ENCODE measurements at places on chromosomes 1 and 21. TPM values are rescaled to one million over a fixed set of nuclear protein-coding genes. Genes with fewer than 3 reads are reported as not detected.

Gene H6PD
- polyA plus RNA-seq, result 12.0 TPM

Gene TMEM61
- not detected for polyA plus RNA-seq

Gene GPR161
- polyA plus RNA-seq, result 20.4 TPM

Gene NOS1AP
- polyA plus RNA-seq, result 0.50 TPM

Gene PAQR7
- 10.5 TPM for polyA plus RNA-seq

Gene ADAMTSL4
- polyA plus RNA-seq, result 8.6 TPM

Gene PTGER3
- polyA plus RNA-seq, result 0.60 TPM

Gene LEMD1
- not detected for polyA plus RNA-seq

Gene OR2L3
- polyA plus RNA-seq, result not detected

Gene GPN2
- 44.9 TPM for polyA plus RNA-seq

Gene SH2D5
- polyA plus RNA-seq, result 1.6 TPM

Gene KAZN
- polyA plus RNA-seq, result 4.3 TPM

DNA sequence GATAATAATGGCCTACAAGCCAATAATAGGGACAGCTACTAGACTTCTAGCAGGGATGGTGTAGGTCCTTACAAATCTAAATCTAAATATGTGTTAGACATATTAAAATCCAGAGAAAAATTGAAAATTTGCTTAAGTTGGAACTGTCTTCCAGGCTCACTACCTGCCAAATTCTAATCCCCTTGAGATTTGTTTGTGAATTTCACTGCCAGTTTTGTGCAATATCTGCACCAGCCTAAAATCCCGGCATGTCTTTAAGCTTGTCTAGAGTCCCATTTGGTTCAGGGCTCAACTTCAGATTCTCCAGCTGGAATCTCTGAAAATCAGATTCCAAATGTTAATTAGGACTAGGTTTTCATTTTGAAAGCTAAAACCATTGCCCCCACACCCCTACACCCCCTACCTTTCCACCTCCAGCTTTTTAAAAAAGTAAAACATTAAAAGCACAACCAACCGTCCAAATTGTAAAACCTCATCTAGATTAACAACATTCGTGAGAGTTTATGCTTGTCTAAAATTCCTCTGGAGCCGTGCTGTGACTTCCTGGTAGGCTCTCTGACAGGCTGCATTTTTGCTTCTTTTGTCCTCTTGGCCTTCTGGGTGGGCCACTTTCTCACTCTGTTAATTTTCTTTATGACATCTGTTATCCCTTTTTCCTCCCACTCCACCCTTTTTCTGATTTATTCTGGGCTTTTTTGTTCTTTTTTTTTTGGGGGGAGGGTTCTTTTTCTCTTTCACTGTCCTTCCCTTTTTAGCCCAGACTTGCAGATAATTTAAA, 348.7 kb downstream of the PAPPA2 start:
- DNase-seq, result no peak

GRCh38 chr1:68401506-68401905, 48.2 kb downstream of the RPE65 start:
- DNase-seq, result no peak

DNA sequence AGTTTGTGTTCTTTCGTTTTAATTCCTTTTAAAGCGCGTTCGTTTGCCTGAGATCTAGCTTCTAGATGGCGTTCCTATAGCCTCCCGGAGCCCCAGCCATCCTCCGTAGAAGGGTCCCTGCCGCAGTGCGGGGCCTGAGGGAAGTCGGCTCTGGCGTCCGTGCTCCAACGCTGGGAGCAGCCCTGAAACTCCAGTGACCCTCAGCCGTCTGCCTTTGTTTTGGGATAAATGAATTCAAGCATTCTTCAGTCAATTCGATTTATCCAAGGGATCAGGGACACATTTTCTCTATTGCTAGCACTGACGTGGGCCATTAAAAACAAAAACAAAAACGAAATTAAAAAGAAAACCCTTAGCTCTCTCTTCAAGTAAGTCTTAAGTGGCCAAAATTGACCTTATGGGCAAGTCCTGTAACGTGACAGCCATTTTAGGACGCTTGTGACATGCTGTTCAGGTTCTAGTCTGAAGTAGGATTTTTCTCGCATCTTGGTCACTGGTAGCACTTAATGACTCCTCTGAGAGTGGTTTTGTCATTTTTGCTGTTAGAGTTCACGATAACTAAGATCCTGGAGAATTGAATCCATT, 742 bp upstream of the HSPA13 start:
- no peak for DNase-seq

DNA sequence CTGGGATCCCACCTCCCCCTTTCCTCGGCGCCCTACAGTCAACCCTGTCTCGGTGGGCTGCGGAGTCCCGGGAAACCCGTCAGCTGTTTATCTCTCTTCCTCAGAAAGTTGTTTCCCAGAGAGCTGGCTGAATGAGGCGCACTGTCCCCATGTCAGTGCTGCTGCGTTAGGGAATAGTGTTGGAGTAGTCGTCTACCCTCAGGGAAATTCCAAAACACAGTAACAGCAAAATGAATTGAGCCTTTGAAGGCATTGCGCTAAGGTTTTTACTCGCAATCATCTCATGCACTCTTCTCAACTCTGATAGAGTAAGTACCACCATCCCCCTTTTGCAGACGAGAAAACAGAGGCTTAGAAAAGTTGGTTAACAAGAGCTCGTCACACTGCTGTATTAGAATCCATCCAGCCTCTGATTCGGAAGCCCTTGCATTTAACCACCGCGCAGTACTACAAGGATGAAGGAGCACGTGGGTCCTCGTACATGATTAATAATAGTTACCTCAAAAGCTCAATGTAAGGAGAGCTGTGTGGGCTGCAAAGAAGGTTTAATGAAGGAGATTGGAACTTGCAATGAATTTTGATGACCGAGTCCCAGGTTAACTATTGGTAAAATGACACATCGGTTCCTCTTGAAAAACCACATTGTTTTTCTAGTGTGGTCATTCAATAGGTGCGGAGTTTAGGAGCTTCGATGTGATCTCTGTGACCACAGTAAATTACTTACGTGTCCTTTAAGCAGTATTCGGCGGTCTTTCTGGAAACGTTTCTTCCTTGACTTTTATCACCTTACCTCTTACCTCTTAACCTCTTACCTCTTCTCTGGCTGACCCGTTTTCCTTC, 788 bp upstream of the EDEM3 start:
- no peak for DNase-seq

DNA sequence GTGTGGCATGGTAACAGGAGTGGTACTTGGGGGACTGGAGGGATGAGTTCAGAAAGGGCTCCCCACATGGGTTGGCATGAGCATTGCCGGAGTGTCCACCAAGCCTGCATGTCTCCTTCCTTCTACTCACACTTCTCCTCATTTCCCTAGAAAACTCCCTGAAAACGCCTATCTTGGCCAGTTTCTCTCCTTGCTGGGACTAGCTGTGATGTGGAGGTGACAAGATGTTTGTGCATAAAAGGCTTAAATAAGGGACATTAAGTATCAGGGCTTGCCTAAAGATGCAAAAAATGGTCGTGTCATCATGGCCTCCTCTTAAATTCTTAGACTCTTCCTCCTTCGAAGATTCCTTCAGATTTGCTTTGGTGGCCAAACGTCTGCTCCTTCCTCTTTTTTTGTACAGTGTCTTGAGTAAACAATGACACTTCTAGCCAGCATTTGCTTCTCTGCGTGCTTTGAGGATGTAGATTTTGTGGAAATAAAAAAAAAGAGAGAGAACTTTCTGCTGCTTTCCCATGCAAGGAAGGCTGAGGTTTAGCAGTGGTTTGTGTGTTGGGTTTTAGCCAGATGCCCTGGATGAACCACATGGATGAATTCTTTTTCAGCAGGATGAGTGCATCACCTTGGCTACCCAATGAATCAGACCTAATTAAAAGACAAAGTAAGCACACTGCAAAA, 239.1 kb upstream of the IRF2BP2 start:
- DNase-seq, result peak; percentile 82

GRCh38 chr1:152053375-152053774, 16.6 kb upstream of the S100A11 start:
- DNase-seq, result no peak

GRCh38 chr1:30760596-30761324, 3.2 kb upstream of the LAPTM5 start:
- DNase-seq, result no peak

GRCh38 chr1:155794605-155795245, 62.3 kb downstream of the GON4L start:
- no peak for DNase-seq

DNA sequence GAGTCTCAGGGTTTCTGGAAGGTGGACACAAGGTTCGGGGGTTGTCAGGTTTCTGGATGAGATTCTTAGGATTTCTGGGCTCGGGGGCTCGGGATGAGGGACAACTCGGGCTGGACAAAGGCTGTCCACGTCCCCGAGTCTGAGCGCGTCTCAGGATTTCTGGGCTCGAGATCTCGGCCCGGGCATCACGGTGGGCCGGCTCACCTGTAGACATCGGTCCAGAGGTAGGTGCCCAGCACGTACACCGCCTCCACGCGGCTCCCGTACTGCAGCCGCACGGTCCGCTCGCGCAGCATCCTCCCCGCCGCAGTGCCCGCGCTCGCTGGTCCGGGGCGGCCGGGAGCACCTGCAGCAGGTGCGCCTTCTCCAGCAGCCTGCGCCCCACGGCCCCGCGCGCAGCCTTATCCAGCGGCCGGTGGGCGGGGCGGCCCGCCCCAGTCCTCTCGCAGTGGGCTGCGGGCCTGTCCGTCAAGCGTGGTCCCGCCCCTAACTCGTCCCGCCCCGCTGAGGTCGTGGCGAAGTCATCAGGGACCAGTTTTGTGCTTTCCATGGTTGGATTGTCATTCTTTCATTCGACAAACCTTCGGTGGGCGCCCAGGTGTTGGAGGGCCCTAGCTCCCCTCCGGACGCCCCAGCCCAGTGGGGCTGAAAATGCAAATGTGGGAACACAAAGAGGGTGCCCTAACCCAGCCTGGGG, at the start of gene PADI2:
Gene PADI2, minus strand, starts transcription at position 376 of the 697 bp plus-strand sequence. Its CDS starts 80 bp downstream, at position 296.
- DNase-seq, result no peak

- DNase-seq, result no peak
Measured at GRCh38 chr1:8145545-8146202, 119.6 kb upstream of the ERRFI1 start.

DNA sequence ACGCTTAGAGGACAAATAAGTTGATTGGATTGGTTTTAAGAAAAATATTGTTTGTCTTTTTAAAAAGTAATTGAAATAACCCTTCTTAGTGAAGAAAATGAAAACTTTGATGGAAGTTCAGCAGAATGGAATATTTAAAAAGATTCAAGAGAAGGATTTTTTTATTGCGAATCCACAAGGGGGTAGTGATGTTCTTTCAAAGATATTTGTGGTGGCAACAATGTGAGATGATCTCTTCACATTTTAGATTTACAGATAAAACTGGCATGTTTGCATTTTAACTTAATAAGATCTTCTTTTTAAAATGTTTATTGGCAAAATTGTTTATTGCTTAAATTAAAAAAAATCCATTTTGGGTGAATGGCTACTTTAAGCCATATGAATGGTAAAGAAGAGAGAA, 8.9 kb downstream of the CAMTA1 start:
- DNase-seq, result no peak

DNA sequence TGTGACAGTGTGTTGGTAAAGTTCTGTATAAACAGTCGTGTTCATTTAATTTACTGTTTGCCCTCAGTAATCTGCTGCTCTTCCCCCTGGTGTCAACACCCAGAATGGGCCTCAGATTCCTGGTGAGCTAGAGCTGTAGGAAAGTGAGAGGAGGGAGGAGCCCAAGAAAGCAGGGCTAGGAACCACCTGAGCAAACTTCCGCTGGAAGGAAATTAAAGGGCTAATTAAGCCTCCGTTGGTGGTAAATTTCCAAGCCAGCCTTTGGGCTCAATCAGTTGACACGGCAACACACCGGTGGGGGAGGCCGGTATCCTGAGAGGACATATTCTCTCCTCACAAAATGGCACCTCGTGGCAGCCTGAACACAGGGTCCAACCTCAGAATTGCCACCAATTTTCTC, 32.9 kb downstream of the RAB3B start:
- DNase-seq, result no peak

GRCh38 chr1:176841238-176841637, 323.3 kb downstream of the ASTN1 start:
- no peak for DNase-seq

DNA sequence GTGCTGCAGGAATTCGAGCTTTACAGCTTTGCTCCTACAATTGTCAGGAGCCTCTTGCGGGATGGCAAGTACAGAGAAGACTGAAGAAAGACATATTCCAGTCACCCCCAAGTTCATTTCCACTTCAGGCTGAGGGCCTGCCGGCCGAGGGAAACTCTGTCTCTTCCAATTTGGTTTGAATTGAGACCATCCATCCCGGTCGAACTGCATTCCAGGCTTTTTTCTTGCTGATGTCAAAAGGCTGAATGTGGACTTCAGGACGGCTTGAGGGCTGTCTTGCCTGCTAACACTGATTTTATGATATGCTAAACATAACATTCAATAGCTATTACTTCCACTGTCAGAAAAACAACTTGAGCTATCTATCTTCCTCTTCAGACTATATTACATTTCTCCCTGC, 79.8 kb upstream of the PLXNA2 start:
- DNase-seq, result no peak

GRCh38 chr1:201396861-201397464, 2.2 kb downstream of the LAD1 start:
- DNase-seq, result no peak

GRCh38 chr1:64631346-64632034, 113.4 kb upstream of the RAVER2 start:
- DNase-seq, result no peak

DNA sequence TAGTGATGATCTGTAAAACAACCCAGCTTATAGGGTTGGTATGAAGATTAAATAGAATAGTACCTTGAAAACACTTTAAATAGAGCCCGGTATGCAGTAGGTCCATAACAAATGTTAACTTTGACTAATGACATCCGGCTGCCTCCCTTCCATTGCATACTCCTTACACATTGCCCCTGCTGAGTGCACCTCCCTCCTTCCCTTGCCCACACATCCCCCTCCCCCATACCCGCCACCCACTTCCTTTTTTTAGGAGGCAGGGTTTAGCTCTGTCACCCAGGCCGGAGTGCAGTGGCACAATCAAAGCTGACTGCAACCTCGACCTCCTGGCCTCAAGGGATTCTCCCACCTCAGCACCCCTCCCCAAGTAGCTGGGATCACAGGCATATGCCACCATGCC, 24.4 kb upstream of the ZC3H12A start:
- DNase-seq, result no peak

DNA sequence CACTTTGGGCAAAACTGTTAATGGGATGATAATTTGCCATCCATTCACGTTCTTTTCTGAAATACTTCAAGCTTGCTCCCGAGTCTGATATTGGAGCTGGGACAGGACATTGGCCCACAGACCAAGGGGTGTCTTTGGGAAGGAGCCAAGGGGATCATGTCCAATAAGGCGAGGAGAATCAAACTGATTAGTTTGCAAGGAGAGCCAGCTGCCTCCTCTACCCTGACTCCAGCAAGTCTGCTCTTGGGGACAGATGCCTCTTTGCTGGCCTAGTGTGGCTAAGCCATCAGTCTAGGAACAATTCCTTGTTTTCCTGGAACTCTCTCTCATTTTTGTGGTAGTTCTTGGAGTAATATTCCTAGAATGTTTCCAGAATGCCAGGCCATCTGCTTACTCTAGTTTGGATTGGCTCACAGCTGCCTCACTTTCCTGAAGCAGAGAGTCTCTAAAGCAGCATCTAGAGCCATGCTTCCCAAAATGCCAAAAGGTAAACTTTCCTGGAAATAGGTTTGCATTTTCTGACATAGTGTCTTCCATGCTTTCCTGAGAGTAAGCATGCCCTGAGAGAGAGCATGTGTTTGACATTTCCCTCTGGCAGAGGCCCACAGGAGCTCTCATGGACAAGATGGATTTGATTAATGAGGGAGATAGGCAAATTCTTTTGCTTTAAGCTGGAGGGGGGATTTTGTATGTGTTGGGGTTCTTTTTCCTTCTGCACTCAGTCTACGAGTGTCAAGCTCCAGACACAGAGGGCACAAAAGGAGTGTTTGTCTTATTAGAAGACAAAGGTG, 145.6 kb downstream of the GDAP2 start:
- no peak for DNase-seq

GRCh38 chr21:17949421-17949820, 130.3 kb upstream of the C21orf91 start:
- no peak for DNase-seq
